ENCODE measurements at places on chromosomes 1 and 21.
A peak's percentile ranks its signal among the peaks of the same experiment; 100 is the strongest.

- no peak for DNase-seq
Measured at GRCh38 chr1:76820028-76820427, 47.3 kb upstream of the ST6GALNAC5 start.

GRCh38 chr1:47440599-47441081, 2.8 kb downstream of the FOXD2 start:
- no peak for DNase-seq

DNA sequence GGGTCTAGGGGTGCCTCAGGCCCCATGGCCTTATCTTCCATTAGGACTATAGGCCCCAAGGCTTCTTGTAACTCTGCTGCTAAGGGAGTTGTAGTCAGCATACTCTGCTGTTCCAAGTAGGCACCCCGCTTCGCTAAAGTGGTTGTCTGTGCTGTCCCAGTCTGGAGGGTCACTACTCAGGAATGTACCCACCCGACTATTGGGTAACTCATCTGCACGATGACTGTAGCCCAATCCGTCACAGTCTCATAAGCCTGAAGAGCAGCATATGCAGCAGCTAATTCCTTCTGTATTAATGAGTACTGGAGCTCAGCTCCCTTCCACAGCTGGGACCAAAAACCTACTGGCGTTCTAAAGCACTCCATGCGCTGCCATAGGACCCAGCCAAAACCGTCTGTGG, 111.0 kb downstream of the GDAP2 start:
- no peak for DNase-seq

GRCh38 chr1:151825751-151826660, 5.6 kb downstream of the RORC start:
- DNase-seq, result peak; percentile 22

- DNase-seq, result no peak
Measured at GRCh38 chr1:220967911-220968310, 88.7 kb downstream of the HLX start.

GRCh38 chr1:150513351-150513791, 2.2 kb upstream of the FALEC start:
- peak; percentile 20 for DNase-seq
